Bronchial epithelial cell (primary cell): ENCODE measurements at places on chromosomes 3 and 15. TPM values are rescaled to one million over a fixed set of nuclear protein-coding genes. Genes with fewer than 3 reads are reported as not detected.

MEIS2 gene
- 6.6 and 10.9 TPM in 2 replicates for total RNA-seq

DNA sequence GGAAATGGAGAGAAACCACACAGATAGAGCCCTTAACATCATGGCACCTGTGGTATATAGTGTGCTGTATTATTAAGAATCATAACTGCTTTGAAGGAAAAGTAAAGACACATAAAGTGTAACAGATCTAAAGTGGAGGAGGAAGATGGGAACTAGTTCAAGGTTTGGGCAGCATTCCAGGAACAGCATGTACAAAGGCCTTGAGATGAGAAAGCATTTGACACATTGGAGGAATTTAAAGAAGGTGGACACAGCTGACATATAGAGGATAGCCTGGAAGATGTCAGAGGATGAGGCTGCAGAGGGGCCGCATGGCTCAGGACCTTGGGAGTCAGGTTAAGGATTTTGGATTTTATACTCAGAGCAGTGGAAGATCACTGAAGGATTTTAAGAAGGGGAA, 39.0 kb downstream of the LRTM1 start:
- peak; percentile 6 for DNase-seq

CFAP100 gene
- total RNA-seq, result not detected in 2 replicates

GRCh38 chr3:188853856-188854771, 317.7 kb upstream of the TPRG1 start:
- DNase-seq, result peak; percentile 76

GRCh38 chr3:113560831-113561623, 28.7 kb downstream of the SIDT1 start:
- DNase-seq, result peak; percentile 73

GABRA5 gene
- not detected in 2 replicates for total RNA-seq
